Stimulated activated CD4-positive, alpha-beta T cell treated with anti-CD3 and anti-CD28 coated beads, Interleukin-1b, Interleukin-23, amount 100 ng/mL, for 1 hour (primary cell): ENCODE measurements at places on chromosomes 5 and 9.

DNA sequence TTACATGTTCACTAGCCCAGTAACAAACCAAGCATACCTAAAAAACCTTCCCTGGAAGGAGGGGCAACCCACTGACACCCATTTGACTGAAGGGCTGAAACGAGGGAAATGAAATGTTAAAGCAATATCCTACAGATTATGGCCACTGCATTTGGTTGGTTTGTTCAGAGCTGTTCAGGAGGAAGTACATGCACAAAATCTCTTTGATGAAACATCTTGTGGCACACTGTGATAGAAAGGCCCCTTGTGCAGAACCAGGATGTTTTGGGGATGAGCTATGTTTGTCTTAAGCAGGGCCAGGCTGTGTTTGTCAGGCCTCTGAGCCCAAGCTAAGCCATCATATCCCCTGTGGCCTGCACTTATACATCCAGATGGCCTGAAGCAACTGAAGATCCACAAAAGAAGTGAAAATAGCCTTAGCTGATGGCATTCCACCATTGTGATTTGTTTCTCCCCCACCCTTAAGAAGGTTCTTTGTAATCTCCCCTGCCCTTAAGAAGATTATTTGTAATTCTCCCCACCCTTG lies 467.3 kb upstream of the PIK3R1 start:
- no peak for DNase-seq

GRCh38 chr5:175620527-175620926 lies 37.3 kb upstream of the HRH2 start:
- DNase-seq: no peak

- no peak for DNase-seq
Measured at GRCh38 chr5:133075572-133076536, 24.0 kb downstream of the HSPA4 start.

DNA sequence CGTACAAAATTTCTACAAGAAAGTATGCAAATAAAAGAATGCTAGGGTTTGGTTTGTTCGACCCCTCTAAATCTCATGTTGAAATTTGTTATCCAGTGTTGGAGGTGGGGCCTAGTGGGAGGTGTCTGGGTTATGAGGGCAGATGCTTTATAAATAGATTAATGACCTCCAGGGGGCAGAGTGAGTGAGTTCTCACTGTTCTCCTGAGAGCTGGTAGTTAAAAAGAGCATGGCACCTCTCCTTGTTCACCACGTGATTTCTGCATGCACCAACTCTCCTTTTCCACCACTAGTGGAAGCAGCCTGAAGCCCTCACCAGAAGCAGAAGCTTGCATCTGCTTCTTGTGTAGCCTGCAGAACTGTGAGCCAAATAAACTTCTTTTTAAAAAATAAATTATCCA lies 50.4 kb upstream of the FAM170A start:
- no peak for DNase-seq

DNA sequence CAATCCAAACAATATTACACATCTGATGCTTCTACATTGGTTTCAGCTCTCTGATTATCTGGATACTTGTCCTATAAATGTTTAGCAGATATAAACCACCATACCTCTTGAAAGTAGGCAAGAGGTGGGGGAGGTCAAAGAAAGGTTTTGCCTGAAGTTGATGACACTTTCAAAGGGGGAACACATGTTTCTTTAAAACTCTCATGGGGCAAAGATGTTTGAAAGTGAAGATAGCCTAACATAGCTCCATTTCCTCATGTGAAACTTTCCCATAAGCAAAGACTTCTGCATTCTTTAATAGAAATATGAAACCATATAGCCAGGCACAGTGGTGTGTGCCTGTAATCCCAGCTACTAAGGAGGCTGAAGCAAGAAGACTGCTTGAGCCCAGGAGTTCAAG lies 62.1 kb downstream of the CETN3 start:
- DNase-seq: no peak

DNA sequence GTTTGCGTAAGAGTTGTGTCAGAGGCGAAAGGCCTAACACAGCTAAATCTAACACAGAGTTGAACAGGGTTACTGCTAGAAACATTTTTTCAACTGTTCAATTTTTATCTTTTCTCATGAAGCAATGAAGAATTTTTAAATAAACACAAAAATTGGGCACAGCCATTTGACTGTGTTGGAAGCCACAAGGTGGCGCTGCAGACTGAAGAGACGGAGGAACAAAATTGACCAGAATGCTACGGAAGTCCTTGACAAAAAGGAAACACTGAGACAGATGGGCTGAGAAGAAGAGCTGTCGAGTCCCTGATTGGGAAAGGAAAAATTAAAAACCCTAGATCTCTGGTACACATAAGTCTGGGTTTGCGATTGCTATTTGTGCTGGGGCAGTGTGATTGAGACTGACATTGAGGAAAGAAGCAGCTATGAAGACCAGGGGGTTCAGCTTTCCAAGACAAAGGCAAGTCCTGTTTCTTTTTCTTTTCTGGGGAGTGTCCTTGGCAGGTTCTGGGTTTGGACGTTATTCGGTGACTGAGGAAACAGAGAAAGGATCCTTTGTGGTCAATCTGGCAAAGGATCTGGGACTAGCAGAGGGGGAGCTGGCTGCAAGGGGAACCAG lies at the start of gene PCDHB9:
PCDHB9 (plus strand) TSS at position 265 of the 616 bp plus-strand sequence; CDS start at position 423, 158 bp downstream.
- DNase-seq: no peak

- DNase-seq: no peak
Measured at GRCh38 chr9:136744773-136745172, 2.0 kb upstream of the LCN10 start.

GRCh38 chr5:142493875-142494518 lies 169.2 kb upstream of the SPRY4 start:
- DNase-seq: no peak

DNA sequence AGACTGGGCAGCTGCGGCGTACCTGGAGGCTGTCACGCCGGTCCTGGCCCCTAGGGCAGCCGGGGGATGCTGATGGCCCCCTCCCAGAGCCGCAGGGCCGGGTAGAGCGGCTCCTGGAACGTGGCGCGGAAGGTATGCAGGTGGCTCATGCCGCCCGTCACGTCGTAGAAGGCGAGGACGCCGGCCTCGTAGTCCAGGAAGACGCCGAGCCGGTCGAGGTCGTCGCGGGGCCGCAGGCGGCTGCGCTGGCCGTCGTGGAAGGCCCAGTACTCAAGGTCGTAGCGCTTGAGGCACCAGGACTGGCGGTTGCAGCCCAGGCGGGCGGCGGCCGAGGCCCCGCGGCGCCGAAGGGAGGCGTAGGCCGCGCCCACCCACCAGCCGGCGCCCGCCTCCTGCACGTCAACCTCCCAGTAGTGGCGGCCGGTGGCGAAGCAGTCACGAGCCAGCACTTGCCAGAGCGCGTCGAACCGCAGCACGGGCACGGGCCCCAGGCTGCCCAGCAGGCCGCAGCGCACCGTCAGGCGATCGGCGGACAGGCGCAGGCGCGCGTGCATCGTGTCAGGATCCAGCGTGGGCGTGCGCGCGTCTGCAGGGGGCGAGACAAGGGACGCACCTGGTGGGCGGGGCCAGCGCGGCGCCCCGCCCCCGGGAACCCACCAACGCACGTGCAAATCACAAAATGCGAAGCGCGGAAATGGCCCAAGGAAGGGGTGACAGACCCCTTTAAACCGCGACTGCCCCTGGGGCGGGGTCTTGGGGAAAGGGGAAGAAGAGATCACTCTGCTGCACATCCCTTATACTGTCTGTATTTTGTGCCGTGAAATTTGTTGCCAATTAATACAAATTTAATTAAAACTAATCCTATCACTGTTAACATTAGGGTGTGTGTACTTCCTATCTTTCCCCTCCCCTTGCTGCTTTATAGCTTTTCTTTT lies 31.2 kb downstream of the NANS start:
- no peak for DNase-seq

GRCh38 chr9:22645893-22646292 lies 199.3 kb downstream of the DMRTA1 start:
- DNase-seq: no peak

GRCh38 chr5:111511831-111512374 lies 432 bp downstream of the STARD4 start:
- no peak for DNase-seq

DNA sequence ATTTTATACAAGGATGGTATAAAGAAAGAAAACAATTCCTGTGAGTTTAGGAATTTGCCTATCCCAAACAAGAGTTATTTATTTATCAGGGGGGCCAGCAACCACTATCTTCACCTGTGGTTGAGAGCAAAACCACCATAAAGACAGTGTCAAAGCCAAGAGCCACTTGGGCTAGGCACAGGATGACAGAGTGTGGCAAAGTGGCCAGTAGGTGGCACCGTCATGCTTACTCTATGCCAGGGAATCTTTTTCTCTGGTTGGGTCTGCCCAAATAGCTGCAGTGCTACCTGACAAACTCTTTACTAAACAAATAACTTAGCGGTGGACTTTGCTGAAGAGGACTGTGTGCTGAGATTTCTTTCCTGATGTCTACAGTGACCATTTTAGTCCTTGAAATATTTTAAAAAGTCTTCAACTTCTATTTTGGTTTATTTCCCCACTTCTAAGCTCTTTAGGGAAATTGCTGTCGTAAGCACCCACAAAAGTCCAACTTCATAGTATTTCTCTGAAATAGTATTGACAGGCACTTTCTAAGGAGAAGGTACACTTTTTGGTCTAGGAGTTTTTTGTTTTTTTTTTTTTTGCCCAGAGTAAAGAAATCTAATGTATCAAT lies 285.0 kb downstream of the RFX3 start:
- DNase-seq: peak; percentile 41

DNA sequence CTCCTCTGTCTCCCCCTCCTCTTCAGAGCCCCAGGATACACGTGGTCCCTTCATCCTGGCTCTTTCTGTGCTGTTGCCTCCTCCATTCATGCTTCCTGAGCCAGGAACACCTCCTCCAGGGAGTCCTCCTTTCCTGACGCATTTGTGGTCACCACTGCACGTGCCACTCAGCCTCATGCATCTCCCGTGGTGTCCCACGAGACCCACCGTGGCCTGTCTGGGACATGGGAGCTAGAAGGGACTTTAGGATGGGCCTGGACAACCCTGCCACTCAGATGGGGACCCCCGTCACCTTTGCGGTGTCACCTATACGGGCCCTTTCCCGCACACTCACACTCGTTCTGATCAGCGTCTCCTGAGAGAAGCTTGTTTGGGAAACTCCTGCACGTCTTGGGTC lies 6.7 kb downstream of the GLIPR2 start:
- no peak for DNase-seq
